SK-N-DZ (cell line): ENCODE measurements at places on chromosomes 7 and 10.

- no peak for DNase-seq
Measured at GRCh38 chr7:90495241-90495640, 25.8 kb downstream of the PTTG1IP2 start.

DNA sequence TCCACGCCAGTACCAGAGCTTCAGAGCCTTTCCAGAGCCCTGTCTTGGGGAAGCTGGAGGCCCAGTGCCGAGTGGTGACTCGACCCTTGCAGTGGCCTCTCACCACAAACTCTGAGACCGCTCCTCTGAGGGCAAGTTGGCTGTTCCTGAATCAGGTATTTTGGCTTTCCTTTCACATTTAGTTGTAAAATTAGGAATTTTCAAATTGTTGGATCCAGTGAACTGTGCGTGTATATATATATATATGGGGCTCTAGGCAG, 128.7 kb upstream of the UNC5B start:
- no peak for DNase-seq

DNA sequence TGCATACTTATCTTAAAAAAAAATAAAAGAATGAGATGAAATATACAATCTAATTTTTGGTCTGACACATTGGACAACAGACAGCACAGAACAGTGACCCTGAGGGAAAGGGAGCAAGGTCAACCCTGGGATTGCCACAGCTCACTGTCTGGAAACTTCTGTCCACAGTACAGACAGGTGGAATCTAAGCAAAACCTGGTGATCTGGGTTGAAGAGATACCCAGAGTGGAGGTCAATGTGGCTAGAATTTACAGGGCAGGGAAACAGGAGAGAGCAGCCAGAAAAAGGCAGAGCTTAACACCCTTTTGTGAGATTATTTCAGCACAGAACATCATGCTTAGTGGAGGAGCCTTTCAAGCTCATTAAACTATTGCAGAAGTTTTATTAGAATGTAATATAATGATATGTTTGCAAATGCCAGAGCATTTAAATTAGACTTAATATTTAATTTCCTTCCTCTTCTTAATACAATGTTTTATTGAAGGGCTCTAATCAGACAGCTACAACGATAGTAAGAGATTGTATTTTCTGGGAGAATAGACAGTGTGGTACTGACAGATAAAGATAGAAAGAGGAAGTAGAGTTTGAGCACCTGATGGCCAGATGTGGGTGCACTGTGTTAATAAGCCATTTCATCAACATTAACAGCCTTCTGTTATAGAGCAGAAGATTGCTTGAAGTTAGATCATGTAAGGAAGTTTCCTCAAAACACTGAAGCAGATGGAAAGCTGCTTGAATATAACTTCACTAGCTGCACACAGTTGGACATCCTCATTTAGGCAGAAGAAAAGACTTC, 309.4 kb downstream of the HGF start:
- DNase-seq: no peak

- DNase-seq: no peak
Measured at GRCh38 chr7:129317450-129317849, 92.6 kb downstream of the AHCYL2 start.

DNA sequence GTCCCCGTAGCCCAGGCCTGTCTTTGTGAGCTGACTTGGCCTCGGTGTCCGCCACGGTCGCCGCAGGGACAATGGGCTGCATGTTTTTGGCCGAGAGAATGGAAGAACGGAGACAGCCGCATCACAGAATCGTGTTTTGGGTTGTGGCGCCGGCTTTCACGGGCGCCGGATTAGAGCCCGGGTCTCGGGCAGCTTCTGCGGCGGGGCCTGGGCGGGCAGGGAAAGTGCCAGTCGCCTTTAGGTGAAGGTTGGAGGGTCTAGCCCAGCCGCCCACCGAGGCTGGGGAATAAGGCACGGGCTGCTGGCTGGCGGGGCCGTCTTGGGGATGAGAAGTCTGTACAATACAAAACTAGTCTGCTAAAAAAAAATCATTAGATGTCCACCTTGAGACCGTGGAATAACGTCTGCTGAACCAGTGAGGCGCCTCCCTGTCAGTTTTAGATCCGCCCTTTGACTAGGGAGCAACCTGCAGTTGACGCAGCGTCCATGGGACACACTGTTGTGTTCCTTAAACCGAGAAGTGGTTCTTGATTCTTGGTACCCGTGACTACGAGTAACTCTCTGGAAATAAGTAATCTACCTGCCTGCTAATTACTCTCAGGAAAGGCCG, 577 bp downstream of the DNAJB9 start:
- peak; percentile 57 for DNase-seq

DNA sequence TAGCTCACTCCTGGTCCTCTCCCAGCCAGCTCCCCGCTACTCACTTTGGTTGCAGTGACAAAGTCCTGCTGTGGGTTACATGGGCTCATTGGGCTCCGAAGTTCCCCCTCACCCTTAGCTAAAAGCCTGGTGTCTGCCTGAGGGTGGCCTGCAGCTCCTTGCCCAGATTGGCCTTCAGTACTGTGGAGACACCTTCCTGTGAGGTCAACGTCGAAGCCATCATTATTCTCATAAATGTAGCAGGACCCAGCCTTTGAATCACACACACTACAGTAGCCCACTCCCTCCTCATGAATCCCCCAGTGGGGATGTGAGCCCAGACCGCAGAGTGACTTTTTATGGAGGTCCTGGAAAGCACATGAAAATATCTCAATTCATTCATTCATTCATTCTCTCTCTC, 10.5 kb downstream of the MBL2 start:
- no peak for DNase-seq
